ENCODE measurements at places on chromosomes 3 and 15.
A peak's percentile ranks its signal among the peaks of the same experiment; 100 is the strongest.

GRCh38 chr15:81001152-81002008, 657 bp downstream of the TLNRD1 start:
- DNase-seq, result peak; percentile 78

- DNase-seq, result peak; percentile 75
Observed at GRCh38 chr3:181712553-181713279, 991 bp downstream of the SOX2 start.

GRCh38 chr3:156489462-156489911, 65.4 kb downstream of the SSR3 start:
- no peak for DNase-seq

DNA sequence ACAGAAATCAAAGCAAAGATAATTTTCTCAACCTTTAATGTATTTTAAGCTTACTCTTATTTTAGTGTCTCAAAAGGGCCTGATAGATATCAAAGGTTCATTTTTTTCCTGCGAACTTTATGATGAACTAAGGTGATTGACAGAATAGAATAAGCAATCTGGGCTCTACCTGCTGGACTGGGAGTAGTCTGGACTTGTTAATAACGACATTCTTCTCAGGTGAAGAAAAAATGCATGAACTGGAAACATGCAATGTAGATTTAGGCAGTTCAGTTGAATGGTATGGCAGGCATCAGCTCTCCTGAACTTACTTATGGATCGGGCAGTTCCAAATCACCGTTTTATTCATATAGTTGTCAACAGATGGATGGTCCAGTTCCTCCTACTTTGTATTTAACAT, 189.7 kb upstream of the ZBTB20 start:
- DNase-seq, result no peak

DNA sequence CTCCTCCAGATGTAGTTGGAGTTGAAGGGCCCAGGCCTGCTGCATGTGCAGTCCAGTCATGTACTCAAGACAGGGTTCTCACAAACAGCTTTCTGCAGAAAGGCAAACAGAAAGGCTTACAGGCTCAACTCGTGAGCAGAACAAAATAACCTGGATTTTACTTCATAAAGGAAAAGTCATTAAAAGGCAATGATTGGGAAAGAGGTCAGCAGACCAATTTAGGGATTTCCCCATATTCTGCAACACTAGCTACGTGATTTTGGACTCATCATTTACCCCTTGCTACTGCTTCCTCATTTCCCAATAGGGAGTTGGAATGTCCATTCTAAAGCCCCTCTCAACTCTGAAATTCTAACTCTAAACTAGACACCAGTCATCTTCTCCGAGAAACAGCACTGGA, 18.1 kb downstream of the METTL6 start:
- no peak for DNase-seq

GRCh38 chr3:79019137-79019923, 748.5 kb downstream of the ROBO1 start:
- DNase-seq, result peak; percentile 74

- peak; percentile 46 for DNase-seq
Observed at GRCh38 chr15:66287461-66288057, 5.8 kb upstream of the DIS3L start.

GRCh38 chr3:174613173-174613572, 246.0 kb upstream of the NAALADL2 start:
- DNase-seq, result no peak

- DNase-seq, result no peak
Observed at GRCh38 chr3:98026425-98027084, 8.6 kb downstream of the GABRR3 start.

GRCh38 chr3:14366248-14366647, 36.2 kb upstream of the SLC6A6 start:
- no peak for DNase-seq

DNA sequence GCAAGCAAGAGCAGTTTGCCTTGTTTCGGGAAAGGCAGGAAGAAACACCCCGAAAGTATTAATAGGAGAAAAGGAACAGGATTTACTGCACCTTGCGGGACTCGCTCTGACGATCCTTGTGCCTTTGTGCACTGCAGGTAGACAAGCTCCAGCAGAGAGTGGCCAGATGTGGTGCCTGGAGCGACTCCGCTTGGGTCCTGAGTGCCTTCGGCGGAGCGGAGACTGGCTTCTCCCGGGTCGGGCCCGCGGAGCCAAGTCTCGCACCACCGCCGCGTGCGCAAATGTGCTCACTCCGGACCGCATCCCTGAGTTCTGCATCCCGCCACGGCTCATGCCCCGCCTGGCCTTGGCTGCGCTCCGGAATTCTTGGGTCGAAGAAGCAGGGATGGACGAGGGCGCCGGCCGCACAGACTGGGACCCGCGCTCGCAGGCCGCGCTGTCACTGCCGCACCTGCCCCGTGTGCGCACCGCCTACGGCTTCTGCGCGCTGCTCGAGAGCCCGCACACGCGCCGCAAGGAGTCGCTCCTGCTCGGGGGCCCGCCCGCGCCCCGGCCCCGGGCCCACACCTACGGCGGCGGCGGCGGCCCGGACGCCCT, 769 bp downstream of the C2CD4A start:
- DNase-seq, result peak; percentile 80

GRCh38 chr3:115708540-115708939, 85.2 kb downstream of the GAP43 start:
- DNase-seq, result no peak

DNA sequence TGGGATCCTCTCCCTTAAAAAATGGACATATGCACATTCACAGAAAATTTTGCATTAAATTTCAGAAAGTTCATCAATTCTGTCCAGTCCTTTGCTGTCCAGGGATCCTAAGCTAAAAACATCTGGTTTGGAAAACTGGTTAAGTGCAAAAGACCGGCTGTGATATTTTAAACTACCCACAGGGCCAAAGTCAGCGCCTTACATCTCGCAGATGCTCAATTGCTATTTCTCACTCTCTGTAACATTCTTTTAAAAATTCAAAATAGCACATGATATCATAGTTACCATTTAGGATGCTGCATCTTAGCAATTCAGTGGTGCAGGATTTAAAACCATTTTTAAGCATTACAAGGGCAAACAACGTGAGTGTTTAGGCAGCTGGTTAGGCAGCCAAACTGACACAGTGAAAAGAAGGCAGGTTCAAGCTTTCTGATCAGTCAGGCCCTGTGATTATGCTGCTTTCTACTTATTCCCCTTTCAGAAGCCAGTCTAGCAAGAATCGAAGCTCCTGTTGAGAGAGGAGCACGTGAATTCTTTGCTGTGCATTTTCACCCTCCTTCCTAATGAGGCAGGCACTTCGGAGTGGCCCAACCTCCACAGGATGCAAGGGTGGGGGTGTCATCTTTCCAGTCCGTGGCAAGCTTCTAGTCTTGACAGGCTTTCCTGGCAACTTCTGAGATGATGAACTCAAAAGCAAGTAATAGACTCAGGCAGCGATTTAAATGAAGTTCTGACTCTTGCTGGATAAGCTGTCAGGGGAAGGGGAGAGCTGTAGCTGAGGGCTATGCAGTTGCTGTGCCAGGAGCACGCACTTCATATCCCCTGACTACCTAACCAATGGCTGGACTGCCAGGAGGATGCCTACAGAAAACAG, 8.8 kb downstream of the PRICKLE2 start:
- DNase-seq, result no peak

DNA sequence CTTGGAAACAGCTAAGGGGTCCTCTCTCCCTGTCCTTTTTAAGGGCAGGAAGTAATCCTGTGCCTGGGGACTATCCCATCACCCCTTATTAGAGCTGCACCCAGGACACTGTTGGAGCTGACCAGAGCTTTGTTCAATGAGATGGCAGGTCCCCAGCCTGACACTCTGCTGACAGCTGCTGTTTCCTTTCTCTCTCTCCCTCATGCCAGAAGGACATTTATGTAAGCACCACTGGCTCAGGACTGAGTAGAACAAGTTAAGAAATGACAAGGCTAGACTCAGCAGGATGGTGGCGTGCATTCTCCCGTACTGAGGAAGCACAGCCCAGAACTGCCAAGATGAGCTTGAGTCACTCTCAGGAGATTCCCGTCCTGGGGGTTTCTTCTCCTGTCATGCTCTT, 17.3 kb downstream of the GJD2 start:
- DNase-seq, result peak; percentile 61

DNA sequence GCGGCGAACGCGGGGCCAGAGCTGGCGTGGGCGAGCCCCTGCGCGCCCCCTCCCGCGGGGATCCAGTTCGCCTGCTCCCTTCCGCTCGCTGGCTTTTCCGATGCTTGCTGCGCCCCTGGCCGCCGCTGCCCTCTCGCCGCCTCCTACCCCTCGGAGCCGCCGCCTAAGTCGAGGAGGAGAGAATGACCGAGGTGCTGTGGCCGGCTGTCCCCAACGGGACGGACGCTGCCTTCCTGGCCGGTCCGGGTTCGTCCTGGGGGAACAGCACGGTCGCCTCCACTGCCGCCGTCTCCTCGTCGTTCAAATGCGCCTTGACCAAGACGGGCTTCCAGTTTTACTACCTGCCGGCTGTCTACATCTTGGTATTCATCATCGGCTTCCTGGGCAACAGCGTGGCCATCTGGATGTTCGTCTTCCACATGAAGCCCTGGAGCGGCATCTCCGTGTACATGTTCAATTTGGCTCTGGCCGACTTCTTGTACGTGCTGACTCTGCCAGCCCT, 721 bp downstream of the P2RY1 start:
- peak; percentile 61 for DNase-seq

DNA sequence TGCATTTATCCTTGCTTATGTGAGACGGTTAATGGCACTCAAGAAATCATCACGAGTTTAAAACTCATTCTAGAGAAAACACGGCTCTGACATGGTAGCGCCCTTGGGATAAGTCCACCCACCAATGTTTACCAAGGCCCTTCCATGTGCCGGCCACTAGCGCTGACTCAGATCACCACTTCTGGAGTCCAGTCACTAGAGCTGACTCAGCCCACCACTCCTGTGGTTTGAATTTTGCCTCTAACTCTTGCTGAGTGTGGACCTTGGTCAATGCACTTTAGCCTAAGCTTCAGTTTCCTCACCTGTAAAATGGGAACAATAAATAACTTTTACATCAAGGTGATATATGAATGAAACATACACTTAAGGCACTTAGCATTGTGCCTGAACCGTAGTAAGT, 358.4 kb upstream of the PROK2 start:
- DNase-seq, result no peak

DNA sequence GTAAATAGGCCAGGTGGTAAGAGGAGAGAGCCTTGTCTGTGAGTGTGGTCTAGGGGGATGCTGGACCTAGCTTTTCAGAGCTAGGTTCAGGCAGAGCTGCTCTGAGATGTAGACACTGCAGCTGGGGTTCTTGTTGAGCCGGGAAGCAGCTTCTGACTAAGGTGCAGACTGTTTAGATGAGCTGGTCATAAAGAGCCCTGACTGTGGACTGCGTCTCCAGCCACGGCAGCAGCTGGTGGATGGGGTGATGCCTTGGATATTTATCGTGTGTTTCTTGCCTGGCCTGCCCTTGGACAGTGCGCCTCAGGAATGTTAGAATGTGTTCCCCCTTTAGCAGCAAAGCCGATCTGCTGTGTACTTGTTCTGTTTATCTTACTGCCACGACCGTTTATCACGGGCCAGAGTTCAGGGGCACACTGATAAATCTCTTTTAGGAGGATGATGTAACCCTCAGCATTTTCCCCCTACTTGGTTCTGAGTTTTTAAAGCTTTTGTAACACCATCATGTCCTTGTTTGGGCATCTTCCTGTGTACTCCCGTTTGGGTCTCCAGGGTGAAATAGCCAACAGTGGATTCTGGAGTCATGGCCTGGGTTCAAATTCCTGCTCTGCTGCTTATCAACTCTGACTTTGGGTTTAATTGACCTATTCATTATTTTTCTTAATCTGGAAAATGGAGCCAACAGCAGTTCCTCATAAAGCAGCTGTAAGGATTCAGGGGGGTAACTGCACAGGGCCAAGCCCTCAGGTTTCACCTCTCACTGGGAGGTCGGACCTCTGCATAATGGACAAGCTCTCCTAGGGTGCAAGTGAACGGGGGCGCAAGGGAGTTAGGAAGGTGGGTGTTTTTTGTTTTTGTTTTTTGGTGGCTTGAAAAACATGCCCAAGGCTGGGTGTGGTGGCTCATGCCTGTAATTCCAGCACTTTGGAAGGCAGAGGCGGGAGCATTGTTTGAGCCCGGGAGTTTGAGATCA, 51.4 kb downstream of the FLNB start:
- DNase-seq, result no peak

- DNase-seq, result peak; percentile 51
Observed at GRCh38 chr3:176296066-176296597, 901.1 kb downstream of the TBL1XR1 start.

DNA sequence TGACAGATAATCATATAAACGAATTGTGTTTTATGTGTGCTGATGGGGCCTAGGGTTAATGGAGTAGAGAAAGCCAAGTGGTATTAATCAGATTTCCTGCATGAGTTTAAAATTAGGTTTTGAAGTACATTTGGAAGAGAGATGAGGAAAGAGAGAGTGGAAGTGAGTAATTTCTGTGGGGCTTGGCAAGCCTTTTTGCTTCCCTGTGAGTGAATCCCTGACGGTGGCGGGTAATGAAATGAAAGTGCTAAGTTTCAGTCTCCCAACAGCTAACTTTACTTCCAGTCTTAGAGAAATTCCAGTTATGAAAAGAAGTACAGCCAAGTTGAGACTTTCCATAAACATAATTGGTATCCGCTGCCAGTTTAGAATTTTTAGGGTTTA, 139.4 kb downstream of the BBX start:
- no peak for DNase-seq

DNA sequence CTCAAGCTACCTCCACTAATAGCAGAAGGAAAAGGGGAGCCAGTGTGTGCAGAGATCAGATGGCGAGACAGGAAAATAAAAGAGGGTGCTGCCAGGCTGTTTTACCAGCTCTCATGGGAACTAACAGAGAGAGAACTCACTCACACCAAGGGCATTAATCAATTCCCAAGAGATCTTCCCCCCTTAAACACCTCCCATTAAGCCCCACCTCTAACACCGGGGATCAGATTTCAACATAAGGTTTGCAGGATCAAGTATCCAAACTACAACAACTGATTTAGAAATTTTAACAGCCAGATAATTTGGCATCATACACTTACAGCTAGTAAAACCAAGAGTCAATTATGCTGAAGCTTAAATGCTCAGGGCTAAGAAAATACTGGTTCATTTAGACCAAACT, 18.9 kb downstream of the CD200 start:
- DNase-seq, result no peak

DNA sequence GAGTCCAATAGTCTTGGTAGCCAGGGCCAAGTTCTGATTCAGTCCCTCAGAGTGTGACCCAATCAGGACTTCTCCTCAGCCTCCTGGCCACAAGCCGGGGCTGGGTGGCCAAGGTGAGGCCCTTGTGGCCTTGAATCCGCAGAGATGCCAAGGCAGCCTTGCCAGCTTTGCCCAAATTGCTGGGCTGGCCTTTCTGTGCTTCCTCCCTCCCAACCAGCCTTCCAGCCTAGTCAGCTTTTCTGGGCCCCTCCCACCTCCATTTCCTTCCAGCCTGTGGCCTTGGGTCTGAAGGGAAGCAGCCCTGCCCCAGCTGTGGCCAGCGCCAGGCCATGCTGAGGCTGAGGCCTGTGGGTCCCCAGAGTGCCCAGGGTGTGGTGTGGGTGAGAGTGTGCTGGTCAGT, 34.3 kb upstream of the ANKDD1A start:
- no peak for DNase-seq

DNA sequence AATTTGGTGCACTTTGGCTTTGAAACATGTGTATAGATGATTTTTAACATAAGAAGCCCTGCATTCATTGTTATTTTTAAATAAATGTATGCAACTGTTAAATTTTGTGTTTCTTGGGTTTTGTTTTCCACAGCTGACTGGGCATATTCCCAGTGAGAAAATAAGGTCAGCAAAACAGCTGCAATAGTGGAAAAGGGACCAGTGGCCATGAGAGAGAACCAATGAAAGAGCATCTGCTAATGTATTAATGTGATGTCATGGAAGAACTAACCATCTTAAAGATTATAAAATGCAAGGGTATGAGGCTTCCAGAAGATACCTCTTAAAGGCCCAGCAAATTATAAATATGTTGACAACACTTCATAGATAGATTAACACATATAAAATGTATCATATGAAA, 31.0 kb upstream of the KBTBD12 start:
- DNase-seq, result no peak

All from DMS53 (cell line).